ENCODE measurements at places on chromosomes 2 and 18.

GRCh38 chr2:152189622-152190495 lies 14.3 kb upstream of the STAM2 start:
- DNase-seq = no peak

DNA sequence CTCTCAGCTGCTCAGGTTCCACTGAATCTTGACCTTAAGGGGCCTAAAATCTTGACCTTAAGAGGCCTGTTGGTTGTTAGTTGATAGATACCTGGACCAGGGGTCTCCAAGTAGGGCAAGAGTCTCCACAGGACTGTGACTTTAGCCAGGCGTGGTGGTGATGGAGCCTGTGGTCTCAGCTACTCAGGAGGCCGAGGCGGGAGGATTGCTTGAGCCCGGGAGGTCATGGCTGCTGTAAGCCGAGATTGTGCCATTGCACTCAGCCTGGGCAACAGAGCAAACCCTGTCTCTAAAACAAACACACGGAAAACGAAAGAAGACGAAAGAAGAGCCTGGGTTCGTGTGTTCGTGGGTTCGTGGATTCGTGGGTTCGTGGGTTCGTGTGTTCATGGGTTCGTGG lies 120.2 kb upstream of the CTDP1 start:
- DNase-seq = no peak

DNA sequence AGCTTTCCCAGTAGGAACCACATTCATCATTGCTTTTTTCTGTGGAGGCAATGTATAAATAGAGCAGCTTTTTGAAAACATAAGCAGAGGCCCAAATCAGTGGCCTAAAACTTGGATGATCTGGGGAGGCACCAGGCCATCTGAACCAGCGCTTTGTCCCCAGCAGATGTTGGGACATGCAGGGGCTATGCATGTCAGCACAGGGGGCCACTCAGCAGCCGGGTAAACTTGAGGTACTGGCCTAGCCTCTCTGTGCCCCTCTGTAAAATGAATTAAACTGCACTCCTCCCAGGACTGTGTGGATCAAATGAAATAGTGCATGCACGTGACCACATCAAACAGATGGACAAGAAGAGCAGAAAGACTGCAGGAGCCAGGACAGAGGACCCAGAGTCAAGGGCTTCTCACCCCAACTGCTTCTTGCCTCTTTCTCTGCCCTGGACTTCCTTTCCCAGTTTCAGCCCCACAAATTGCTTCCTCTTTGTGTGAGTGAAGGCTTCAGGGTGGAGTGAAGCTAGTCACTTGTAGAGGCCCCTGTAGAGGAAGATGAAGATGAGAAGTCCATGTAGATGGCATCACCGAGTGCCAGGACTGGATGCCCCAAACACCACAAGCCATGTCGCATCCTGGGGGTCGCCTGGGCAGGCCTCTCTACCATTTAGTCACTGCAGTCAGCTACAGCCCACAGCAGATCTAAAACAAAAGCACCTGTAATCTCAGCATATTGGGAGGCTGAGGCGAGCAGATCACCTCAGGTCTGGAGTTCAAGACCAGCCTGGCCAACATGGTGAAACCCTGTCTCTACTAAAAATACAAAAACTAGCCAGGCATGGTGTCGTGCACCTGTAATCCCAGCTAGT lies 53.2 kb downstream of the IMPA2 start:
- DNase-seq = no peak

- no peak for DNase-seq
These were observed 103.8 kb downstream of the GAREM1 start for GRCh38 chr18:32366586-32367538.

GRCh38 chr18:69817335-69817940 lies 130.2 kb downstream of the CD226 start:
- no peak for DNase-seq

DNA sequence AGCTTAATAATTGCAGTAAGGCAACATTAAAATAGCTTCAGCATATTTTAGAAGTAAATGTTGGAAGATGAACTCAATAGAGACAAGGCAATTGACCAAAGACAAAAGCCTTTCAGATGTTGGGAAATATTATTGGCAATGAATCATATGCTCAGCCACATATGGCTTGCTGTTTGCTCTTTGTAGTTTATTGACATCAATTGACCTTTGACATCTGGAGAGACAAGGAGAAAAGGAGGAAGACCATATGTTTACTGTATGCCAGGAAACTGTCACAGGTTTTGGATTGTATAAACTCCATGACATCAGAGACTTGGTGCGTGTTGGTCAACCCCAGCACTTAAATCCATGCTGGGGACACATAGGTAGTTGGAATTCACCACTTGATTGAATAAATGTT lies 60.6 kb upstream of the SLC16A14 start:
- DNase-seq = no peak

DNA sequence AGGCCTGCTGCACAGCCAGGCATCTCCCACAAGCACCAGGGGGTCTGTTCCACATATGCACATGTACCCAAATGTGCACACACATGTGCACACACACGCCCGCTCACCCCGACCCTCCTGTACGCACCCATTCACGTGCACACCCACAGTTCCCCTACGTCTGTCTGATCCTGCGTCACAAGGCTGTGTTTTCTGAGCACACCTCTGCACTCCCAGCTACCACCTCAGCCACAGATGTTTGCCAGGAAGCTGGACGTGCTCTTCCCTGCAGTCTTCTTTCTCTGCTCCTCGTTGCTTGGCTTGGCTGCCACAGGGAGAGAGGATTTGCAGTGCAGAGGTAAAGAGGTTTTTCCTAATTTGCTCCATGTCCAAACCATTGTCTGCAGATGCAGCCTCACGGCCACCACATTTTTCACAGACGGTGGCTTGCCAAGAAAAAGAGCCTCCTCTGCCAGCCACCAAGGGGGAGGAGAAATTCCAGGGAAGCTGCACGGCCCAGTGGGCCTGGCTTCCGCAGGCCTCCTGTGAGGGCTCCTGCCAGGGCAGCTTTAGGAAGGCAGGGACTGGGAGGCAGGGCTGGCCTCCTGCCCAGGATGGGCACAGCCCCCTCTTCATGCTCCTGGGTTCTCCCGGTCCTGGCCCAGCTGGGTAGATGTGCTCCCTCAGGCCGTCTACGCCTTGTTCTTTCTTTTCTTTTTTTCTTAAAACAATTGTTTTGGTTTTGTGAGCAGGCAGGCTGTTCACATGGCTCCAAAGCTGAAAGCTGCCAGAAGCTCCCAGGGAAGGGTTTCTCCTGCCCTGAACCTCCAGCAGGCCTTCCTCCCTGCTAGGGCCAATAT lies 29.3 kb upstream of the HS6ST1 start:
- DNase-seq = no peak

DNA sequence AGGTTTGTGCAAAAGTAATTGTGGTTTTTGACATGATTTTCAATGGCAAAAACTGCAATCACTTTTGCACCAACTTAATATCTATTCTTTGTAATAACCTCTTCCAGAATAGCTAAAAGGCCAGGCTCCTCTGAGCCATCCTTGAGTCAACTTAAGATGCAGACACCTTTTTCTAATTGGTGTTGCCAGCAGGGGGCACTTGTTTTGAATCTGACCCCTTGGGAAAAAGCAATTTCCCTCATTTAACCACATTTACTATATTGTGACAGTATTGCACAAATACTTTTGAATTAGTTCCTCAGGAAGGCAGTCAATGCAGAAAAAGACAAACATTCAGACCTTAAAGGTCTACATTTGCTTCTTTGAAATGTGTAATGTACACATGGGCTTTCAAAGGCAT lies 78.6 kb upstream of the GALNT5 start:
- no peak for DNase-seq

GRCh38 chr18:79936641-79937040 lies 14.8 kb downstream of the SLC66A2 start:
- DNase-seq = no peak

DNA sequence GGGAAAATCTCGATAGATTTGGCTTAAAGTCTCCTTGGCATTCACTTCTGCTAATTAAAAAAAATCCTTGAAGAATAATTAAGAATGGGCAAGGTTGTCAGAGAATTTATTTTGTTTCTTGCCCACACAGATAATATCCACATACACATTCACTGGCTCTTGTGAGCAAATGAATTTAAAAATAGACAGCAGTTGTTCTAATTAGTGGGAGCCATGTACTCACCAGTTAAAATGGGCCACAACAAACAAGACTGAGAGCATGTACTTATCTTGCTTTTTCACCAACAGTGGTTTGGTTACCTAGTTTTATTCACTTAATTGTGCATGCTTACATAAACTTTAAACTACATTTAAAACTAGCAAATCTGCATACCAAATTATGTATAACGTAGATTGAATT lies 53.5 kb downstream of the TMEM182 start:
- DNase-seq = no peak

DNA sequence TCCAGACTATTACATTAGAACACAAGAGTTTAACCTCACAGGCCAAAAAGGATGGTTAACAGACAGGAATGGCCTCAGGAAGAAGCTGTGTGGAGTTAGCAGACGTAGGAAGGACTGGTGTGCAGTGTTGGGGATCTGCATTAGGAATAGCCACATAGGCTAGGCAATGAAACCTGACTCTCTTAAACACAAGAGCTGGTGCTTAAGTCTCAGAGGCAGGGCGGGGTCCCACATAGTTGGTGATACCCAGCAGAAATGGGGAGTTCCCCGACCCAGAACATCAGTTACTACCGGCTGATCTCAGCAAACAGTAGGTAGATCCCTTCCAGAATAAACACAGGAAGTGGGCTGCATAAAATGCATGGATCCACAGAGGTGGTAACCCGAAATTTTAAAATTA lies 64.1 kb downstream of the CCDC93 start:
- DNase-seq = no peak

GRCh38 chr2:9385841-9386240 lies 37.5 kb downstream of the ITGB1BP1 start:
- DNase-seq = no peak

GRCh38 chr2:120566331-120567035 lies 169.2 kb upstream of the GLI2 start:
- DNase-seq = no peak

- DNase-seq = no peak
These were observed 99.7 kb downstream of the SMAD2 start for GRCh38 chr18:47830772-47831171.

GRCh38 chr2:239001794-239002193 lies 153.9 kb downstream of the TWIST2 start:
- no peak for DNase-seq

GRCh38 chr18:32372381-32373061 lies 98.2 kb downstream of the GAREM1 start:
- DNase-seq = no peak

DNA sequence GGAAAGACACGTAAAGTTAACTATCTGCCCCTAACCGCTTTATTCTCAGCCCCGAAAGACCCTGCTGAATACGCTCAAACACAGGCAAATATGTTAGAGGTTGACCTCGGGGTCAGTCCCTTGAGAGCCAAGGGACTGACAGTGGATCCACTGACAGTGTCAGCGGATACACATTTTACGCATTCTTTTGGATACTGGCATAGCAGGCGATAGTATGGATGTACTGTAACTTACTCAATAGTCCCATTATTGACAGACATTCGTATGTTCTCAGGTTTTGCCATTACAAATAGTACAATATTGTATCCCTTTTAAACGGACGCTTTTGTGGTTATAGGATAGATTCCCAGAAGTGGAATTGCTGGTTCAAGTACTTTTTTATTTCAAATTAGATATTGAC lies 13.4 kb downstream of the ATP6V1B1 start:
- DNase-seq = no peak

DNA sequence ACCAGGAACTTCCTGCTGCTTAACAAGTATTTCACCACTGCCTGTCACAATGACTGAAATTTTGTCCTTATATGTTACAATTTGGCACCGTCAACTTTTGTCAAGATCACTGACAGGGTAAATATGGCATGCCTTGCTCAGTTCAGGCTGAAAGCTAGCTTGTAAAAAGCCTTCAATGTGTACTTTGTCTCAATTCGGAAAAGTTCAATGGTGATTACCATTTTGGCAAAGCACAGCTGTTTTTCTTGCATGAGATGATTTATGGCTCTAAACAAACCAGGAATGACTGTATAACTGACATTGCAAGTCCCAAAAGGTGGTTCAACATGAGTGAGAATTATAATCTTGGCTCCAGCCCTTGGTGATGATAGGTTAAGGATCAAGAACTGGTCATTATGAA lies 1255.2 kb downstream of the CNTNAP5 start:
- DNase-seq = no peak

DNA sequence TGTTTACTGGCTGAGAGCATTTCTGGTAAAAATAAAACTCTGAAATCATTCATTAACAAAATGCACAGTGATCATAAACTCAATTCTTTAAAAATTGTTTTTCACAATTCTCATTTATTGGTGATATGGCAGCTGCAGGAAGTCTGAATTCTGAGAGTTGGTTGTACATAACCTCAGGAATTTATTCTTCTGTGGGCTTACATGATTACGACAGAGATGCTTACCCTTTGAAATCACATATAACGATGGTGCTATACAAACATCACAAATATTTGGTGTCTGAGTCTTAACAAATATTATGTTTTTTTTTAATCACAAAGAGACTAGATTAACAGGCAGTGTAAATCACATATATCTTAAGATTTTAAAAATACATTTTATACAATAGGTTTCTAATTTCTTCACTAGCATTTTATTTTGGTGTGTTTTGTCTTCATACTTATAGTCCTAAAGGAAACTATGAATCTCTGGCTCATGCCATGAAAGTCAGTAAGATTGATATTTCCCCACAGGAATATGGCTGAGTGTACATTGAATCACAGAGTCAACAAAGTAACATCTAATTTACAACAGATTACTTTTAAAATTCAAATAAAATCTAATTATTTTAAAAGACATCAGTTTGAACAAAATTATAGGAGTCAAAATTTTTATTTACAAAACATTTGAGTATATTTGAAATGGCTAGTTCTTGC lies 318.8 kb upstream of the THUMPD2 start:
- no peak for DNase-seq

- no peak for DNase-seq
These were observed 57.0 kb downstream of the ZBTB7C start for GRCh38 chr18:48352051-48352755.

DNA sequence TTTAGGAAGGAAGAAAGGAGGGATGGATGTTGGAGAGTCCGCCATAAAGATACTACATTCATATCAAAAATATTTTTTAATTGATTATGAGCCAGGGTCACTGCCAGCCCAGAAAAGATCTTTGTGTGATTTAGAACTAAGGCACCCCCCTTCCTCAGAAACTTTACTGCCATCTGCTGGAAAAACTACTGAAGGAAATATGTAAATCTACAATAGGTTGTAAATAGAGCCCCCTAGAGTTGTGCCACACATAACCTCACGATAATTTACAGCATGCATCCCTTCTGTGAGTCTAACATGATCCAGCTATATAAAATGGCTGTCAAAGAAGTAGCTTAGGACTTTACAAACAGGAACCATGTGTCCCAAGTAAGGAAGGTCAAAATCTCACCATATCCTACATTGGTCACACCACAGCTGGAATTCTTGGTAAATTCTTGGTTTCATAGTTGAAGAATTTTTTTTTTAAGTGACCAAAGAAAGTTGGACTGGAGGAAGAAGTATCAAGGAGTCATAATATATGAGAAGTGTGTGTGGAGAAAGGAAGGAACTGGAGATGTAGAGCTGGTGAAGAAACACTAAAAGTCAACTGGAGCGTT lies 152.5 kb downstream of the CYP26B1 start:
- DNase-seq = no peak

GRCh38 chr2:52895726-52896340 lies 871.8 kb upstream of the CHAC2 start:
- no peak for DNase-seq

All from esophagus squamous epithelium (tissue), 5 donors.